H7 (cell line): ENCODE measurements at places on chromosomes 2 and 18.

GRCh38 chr2:226652983-226653765 lies 146.4 kb downstream of the IRS1 start:
- DNase-seq = no peak

GRCh38 chr2:22497789-22498188 lies 887.2 kb upstream of the KLHL29 start:
- DNase-seq = no peak

- DNase-seq = no peak
These were observed 40.2 kb upstream of the NEB start for GRCh38 chr2:151774506-151774905.

DNA sequence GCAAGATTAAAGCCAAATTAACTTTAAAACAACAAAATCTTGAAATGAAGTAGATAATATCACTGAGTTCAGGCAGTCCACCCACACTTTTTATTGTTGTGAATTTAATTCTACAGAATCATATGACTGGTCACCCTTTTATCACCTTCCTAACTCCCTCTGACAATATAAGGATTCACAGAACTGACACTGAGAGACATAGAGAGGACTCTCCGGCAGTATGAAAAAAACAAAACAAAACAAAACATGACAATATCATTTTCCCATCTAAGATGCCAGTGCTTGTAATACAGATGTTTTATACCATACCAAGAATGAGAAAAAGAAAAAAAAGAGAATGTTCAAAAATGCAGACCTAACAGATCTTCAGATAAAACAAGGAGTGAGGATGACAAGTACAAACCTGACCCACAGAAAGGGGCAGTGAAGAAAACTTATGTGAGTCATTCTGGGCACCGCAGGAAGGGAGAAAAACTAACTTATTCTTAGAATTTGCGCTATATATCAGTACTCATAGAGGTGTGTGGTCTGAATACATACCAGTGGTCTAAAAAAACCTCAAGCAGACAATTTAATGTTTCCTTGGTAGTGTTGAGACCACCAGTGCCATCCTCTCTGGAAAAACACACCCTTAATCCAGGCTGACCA lies 136.6 kb downstream of the ZAP70 start:
- DNase-seq = no peak

DNA sequence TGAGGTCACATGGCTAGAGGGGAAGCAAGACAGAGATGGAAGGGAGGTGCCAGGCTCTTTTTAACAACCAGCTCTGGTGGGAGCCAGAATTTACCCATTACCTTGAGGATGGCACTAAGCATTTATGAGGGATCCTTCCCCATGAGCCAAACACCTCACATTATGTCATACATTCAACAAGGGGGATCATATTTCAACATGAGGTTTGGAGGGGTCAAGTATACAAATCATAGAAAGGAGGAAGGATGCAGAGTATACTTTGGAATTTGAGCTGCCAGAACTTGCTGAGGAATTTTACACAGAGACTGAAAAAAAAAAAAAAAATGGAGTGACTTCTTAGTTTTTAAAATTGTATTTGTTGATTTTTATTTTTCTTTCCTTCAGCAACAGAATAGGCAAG lies 891.4 kb downstream of the CCDC85A start:
- DNase-seq = no peak

DNA sequence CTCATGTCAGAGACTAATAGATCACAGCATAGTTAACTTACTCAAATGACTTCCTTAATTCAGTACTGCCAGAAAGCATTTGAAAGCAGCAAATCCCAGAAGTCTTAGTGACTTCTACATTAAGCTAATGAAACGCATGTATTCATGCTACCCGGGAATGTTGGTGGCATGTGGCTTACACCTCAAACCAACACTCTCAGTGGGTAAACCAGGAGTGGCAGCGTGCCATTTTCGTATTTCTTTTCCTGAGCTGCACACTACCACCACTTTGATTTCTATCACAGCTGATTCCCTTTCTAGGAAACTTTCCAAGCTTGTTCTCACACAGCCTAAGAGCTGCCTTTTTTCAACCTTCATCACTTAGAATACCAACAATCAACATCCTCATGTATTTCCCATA lies 646.6 kb downstream of the NRXN1 start:
- DNase-seq = no peak

- no peak for DNase-seq
These were observed 108.4 kb upstream of the BZW1 start for GRCh38 chr2:200703127-200703925.

DNA sequence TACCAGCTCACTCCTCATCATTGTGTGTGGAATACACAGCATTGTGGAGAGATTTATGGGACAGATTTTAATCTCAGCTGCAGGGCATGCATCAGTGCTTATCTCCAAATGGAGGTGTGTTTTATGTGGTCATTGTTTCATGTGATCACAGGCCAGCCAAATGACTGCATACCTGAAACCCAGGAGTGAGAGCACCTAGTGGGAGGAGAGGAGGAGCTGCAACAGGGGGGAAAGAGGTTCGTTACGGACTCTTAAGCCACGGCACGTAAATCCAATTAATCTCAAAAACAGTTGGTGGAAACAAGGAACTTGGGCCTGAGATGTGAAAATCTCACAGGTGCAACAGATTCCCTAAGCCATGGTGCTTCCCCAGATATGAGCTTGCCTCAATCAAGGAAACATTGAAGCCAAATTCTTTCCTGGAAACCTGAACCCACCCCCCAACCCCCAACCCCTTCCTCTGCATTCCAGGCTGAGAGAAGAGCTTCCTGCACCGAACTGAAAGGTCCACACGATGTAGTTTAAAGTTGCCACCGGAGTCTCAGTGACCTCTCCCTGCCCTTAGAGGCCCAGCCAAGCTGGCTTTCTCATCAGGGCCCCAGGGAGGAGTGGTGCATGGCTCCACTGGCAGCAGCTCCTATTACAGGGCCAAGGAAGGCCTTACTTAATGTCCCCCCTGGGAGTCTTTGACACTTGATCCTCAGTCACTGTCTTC lies 167.4 kb downstream of the C1D start:
- DNase-seq = peak; percentile 28

DNA sequence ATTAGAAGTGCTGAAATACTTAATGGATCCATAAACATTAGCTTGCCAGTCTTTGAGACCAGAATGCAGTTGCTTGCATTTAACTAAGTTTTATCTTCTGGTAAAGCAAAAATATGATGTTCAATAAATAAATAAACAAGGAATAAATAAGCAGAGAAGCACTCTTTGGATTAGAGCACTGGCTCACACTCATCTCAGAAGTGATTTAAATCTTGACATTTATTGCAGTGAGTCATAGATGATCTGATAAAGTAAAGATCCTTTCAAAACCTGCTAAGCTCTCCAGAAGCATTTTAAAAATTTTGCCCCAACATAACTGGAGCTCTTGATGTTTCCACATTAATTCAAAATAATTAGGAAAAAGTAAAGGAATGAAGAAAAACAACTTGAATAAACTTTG lies 66.8 kb downstream of the KYNU start:
- no peak for DNase-seq

- no peak for DNase-seq
These were observed 799.6 kb upstream of the CHAC2 start for GRCh38 chr2:52968043-52968442.

DNA sequence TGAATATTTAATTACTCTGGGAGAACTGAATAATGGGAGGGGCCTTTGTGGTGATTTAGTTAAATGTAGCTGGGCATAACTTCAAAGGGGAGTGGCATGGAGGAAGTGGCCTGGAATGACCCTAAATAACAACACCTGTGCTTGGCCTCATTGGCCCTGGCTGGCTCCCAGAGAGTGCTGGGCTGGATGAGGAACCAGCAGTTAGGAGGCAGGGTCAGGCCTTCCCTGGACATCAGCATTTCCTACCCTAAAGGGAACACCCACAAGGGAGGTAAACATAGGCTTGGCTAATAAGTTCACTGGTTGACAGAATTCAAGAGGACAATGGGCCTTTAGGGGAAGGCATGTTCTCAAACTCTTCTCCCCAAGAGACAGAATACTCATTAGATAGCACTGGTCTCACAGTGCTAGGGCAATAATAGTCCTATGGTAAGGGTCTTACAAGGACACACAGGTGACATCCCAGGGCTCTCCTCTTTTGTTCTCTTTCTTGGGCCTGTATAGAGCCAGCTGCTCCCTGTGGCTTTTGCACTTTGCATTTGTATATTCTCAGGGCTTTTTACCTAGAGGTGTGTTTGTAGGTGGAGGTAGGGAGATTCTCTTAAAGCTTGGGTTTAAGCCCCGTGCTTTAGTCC lies 106.8 kb downstream of the ZNF519 start:
- peak; percentile 23 for DNase-seq

- peak; percentile 66 for DNase-seq
These were observed 14.7 kb downstream of the HDAC4 start for GRCh38 chr2:239386001-239386670.

DNA sequence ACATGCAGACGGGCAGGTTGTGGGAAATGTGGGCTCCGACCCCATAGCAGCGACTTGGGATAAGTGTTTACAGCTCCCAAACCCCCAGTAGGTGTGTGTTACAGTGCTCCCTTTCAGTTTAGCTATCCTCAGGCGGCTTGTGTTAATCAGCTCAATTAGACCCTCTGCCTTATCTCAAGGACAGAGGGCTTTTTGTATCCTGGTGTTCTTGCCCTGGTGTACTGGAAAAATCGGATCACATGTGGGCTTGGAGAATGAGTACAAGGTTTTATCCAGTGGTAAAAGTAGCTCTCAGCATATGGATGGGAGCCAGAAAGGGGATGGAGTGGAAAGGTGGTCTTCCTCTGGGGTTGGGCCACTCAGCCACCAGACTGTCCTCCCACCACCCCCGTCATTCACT lies 264.7 kb upstream of the SYT4 start:
- DNase-seq = no peak

GRCh38 chr2:29182334-29182733 lies 67.1 kb downstream of the CLIP4 start:
- DNase-seq = no peak

DNA sequence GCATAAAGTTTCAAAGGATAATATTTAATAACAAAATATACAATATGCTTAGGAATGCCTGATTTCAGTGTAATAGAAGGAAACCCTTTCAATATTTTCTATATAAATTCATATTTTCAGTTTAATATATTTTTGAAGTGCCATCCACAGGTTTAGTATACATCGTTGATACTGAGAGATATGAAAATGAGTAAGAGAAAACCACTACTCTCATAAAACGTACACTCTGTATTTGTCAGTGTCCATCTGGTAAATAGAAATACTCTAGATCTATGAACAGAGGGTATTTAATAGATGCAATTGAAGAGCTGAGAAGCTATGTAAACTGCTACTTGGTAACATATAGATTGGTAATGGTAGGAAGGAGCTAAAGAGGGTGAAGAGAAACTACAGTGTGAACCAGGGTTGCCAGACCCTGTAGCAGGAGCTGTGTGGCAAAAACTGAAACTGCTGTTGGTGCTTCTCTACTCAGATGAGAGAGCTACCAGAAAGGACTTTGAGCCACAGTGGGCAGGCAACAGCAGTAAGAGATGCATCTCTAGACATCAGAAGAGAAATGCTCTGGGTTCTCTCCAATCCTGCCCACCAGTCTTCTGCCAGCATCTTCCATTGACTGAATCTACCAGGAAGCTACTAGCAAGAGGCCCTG lies 187.4 kb downstream of the CCDC102B start:
- no peak for DNase-seq

- no peak for DNase-seq
These were observed 58.8 kb downstream of the PARD3B start for GRCh38 chr2:204604061-204604460.

DNA sequence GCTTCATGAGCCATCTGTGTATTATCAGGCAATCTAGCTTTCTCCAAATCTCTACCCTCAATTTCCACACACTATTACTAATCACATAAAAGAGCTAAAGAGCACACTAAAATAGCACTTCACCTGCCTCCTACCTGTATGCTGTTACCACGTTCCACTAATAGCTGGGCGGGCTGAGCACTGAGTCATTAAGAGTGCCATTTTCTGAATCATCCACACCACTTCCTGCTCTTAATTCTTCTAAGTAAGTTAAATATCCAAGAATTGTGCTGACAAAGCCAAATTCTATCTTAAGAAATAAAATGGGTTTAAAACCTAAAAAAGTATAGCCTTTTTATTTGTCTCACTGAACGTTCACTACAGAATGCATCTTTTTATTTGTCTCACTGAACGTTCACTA lies 35.7 kb downstream of the NOL10 start:
- DNase-seq = no peak

GRCh38 chr18:55577812-55578539 lies 10.0 kb downstream of the TCF4 start:
- DNase-seq = no peak

- DNase-seq = no peak
These were observed 7.1 kb downstream of the KCNF1 start for GRCh38 chr2:10918661-10919409.
